ENCODE measurements at places on chromosomes 2 and 18.

DNA sequence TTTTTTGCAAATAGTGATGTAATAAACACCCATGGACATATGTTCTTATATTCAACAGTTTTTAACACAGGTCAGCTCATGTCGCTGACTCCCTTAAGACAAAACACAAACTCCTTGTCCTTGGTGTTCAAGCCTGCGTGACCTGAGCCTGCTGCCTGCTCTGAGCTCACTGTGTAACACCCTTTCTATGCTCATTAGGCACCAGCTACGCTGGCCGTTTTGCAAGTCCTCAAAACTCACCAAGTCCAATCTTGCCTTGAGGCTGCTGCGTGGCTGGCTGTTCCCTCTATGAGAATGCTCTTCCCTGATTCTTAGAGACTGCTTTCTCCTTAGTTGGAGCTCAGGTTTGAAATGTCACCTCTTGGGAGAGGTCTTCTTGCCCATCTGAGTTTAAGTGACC lies 100.5 kb upstream of the GLI2 start:
- DNase-seq: no peak

- no peak for DNase-seq
These were observed 4.1 kb downstream of the TGFBRAP1 start for GRCh38 chr2:105325389-105325963.

GRCh38 chr18:8673256-8674209 lies 31.8 kb upstream of the MTCL1 start:
- DNase-seq: no peak

- no peak for DNase-seq
These were observed 158.6 kb upstream of the SERTAD2 start for GRCh38 chr2:64812285-64812684.

DNA sequence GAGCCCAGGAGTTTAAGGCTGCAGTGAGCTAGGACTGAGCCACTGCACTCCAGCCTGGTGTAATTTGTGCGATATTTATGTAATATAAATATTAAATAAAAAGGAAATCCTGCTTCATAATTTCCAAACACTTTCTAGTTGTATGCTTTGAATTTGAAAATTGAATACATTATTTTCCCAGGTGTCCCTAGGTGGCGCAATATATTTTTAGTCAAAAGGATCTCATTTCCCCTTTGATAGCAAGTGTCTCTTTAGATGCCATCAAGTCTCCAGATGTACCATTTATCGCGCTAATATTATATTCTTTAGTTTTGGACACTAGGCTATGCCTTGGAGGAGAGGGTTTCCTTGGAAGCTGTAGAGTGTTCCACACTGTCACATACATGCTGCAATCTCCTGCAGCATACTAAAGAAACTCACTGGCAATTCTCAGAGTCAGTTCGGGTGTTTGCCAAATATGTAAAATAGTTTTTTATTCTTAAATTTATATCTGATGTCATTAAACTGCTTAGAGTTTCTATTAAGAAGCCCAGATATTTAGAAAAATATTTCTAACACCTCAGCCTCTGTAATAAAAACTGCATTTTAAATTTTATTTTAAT lies 5.6 kb upstream of the WDR7 start:
- no peak for DNase-seq

- no peak for DNase-seq
These were observed 14.0 kb upstream of the DCC start for GRCh38 chr18:52325997-52326396.

- DNase-seq: no peak
These were observed 372.4 kb downstream of the CMPK2 start for GRCh38 chr2:6493266-6493665.

DNA sequence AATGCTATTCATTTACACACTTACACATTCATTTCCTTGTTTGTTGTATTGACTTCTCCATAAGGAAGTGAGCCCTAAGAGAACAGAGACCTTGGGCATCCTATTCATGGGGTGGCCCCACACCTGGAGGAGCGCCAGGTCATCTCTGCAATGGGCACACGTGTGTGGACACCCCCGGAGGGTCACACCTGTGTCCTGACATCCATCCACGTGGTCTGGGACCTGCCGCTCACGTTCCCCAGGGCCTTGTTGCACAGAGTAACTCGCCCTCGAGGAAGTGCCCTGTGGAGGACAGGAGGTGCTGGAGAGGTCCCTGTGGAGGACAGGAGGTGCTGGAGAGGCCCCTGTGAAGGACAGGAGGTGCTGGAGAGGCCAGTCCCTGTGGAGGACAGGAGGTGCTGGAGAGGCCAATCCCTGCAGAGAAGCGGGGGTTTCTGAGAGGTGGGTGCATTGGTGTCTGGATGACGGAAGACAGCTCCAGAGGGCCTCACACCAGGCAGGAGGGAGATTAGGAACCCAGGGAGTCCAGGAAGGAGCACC lies 73.2 kb upstream of the GPC1 start:
- no peak for DNase-seq

DNA sequence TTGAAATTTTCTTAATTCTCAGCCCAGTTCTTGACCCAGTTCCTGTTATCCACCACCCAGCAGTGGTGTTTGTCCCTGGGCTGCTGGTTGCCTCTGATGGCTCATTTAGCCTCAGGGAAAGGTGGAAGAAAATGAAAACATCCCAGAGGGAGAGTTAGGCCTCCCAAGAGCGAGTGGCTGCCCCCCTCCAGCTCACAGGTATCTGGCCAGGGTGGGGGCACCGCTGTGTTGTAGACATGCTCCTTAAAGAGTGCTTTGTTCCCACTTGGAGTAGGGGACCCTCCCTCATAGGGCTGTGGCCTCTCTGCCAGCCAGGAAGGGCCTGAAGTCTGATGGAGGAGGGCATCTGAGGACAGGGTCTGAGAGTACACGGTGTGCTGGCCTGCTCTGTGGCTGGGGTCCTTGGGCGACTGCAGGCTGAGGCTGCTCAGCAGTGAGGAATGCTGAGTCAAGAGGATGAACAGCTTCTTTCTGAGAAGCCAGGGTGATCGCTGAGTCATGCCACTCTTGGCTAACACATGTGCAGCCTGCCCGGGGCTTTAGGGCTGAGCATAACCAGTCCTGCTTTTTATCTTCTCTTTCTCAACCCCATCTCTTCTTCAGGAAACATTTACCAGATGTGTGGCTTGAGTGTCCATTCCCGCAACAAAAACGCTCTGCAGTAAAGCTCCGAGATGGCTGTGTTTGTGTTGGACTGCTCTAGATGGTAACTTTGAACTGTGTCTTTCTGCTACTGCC lies 72.3 kb downstream of the IL1R2 start:
- peak; percentile 49 for DNase-seq

GRCh38 chr2:190180313-190181122 lies 118.0 kb upstream of the MSTN start:
- DNase-seq: peak; percentile 12

GRCh38 chr18:9404565-9405060 lies 70.0 kb downstream of the TWSG1 start:
- DNase-seq: peak; percentile 31

DNA sequence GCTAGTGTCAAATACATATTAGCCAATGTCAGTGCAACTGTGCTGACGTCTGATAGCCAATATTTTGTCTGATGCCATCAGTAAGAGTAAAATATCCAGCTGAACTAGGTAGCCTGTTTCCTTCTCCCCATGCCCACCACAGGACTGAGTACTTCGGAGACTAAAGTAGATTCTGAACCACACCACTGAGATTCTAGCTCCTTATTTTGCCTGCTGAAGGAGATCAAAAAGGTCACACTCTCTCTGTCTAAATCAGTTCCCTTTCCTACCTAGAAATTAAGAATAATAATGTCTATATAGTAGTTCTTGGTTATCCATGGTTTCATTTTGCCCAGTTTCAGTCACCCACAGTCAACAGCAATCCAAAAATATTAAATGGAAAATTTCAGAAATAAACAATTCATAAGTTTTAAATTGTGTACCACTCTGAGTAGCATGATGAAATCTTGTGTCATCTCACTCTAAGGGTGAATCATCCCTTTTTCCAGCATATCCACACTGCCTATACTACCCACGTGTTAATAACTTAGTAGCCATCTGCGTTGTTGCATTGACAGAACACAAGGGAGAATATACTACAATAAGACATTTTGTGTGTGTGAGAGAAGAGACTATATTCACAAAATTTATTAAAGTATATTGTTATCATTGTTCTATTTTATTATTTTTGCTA lies 1043.3 kb upstream of the PIK3C3 start:
- no peak for DNase-seq

GRCh38 chr2:127504552-127505430 lies 21.5 kb downstream of the IWS1 start:
- no peak for DNase-seq

DNA sequence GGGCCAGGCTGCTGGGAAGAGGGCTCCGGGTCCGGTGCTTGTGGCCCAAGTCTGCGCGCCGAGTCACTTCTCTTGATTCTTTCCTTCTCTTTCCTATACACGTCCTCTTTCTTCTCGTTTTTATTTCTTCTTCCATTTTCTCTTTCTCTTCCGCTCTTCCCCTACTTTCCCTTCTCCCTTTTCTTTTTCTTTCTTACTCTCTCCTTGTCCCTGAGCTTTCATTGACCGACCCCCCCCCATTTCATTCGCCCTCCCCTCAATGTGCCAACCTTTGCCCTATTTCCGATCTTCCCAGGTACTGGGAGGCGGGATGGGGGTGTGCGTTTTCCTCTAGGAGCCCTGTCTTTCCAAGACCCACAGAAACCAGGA lies 1.8 kb downstream of the ONECUT2 start:
- DNase-seq: no peak

GRCh38 chr2:67208887-67209500 lies 188.1 kb upstream of the ETAA1 start:
- no peak for DNase-seq

DNA sequence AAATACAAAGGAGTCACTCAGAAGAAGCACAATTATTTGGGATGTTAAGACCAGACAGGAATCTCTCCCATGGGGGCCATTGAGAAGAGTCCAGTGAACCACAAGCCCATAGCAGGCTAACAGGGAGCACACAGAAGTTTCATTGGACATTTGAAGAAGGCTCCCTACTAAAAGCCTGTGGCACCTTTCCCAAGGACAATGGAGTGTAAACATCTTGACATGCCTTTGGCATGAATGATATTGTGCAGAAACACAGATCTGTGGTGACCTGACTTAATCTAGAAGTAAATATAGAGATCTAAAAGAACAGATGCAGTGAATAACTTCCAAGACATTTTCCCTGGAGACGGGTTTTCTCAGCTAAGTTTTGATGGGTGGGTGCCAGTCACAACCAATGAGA lies 221.5 kb downstream of the EPHA4 start:
- no peak for DNase-seq

- no peak for DNase-seq
These were observed 79.2 kb downstream of the LIMS1 start for GRCh38 chr2:108613261-108614042.

DNA sequence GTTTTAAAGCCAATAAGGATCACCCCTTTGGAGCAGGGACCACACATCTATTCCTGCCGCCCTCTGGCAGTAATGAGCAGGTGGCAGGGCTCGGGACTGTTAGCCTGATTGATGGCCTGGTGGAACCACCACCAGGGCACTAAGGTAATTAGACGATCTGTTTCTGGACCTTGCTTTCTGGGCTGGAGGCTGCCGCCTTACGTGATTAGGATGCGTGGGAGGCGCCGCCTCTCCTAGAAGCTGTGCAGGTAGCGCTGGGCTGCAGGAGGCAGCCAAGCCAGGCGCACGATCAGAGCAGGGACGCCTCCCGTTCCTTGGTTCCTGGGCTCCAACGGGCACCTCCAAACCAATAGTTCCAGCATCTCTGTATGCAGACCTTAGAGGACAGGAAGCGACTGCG lies 242.6 kb upstream of the RAB12 start:
- DNase-seq: no peak

GRCh38 chr2:156687715-156688114 lies 251.5 kb downstream of the GPD2 start:
- no peak for DNase-seq

- DNase-seq: no peak
These were observed 47.3 kb upstream of the NDUFV2 start for GRCh38 chr18:9055185-9055584.

- DNase-seq: no peak
These were observed 186.1 kb downstream of the CTIF start for GRCh38 chr18:48724939-48725338.

DNA sequence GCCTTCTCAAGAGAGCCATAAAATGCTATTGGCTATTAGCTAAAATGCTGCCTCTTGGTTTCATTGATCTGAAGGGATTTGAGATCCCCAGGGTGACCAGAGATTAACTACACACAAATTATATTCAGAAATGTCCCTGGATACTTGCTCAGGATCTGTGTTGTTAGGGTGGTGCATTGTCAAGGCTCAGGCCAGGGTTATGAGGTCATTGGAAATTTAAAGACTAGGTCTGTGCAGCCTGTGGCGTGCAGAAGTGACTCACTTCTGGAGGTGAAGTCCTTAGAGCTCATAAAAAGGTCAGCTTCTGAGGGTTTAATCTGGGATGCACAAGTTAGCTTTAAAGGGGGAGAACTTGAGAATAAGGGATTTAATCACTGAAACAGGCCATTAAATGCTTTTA lies 23.5 kb downstream of the LRRTM1 start:
- no peak for DNase-seq

All from stimulated activated CD4-positive, alpha-beta T cell treated with anti-CD3 and anti-CD28 coated beads, Interleukin-4, amount 100 ng/mL, for 1 hour (primary cell).